ENCODE measurements at places on chromosomes 3 and 15. TPM values are rescaled to one million over a fixed set of nuclear protein-coding genes. Genes with fewer than 3 reads are reported as not detected.

- no peak for DNase-seq
Observed at GRCh38 chr3:167032267-167032876, 347.7 kb downstream of the ZBBX start.

DNA sequence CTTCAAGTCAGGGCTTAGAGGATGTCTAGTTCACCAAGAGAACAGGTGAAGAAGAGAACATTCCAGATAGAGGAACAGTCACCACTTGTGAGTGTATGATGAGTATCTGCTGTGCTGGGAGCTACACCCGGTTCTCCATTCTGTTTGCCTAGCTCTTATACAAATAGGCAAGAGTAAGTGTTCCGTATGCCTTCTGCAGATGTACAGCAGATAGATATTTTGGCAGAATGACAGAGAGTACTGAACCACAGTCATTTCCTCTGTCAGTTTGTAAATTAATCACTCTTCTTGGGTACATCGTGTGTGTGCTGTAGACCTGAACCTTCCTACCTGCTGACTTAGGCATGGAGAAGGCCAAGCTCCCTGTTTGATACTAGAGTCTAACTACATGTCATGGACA, 108.3 kb upstream of the CTDSPL start:
- no peak for DNase-seq

GRCh38 chr3:12662593-12663400, 1.1 kb downstream of the RAF1 start:
- peak; percentile 26 for DNase-seq

DNA sequence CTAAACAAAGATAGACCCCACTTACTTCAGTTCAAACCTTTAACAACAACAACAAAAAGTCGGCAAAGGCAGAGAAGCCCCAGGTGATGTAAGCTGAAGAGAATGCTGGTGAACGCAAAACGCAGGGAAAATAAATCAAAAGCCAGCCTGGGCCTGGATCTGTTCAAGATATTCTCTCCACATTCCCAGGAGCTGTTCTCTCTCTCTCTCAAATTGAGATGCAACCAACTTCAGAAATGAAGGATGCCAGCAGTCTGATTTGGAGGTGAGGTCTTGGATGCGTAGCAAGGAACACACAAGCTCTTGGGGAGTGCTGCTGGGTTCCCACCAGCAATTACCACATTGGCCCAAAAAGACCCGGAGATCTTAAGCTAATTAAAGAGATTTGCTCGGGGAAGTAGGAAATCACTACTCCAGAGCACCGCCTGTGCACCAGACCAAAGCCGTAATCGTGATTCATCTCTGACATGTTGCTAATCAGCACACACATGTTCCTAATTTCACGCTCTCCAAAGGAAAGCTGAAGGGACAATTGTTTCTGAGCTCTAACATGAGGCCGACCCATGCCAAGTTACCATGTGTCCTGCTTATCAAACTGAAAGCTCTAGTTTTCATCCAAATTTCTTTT, 37.1 kb downstream of the IL17RD start:
- DNase-seq, result no peak

- DNase-seq, result no peak
Observed at GRCh38 chr15:88648357-88649214, 9.8 kb downstream of the ISG20 start.

- DNase-seq, result no peak
Observed at GRCh38 chr15:83928878-83929418, 275.0 kb downstream of the ADAMTSL3 start.

GRCh38 chr15:92654662-92655061, 913 bp downstream of the FAM174B start:
- DNase-seq, result no peak

DNA sequence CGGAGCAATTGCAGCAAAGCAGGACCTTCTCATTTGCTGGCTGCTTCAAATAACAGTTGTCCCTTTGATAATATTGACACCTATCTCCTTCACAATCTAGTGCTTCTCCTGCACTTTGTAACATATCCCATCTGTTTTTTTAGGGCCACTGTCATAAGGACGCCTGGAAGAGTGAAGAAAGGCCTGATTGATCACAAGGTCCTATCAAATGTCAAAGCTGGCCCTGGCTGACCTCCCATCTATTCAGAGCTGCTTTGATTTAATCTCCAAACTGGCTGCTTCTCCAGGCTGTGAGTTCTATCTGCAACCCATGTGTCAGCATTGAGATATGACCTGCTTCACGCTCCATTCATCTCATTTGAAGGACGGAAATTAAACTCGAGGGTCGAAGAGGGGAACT, 601.2 kb upstream of the KCNMB2 start:
- no peak for DNase-seq

GRCh38 chr3:127410678-127411077, 122.8 kb upstream of the PRR20G start:
- DNase-seq, result no peak

DNA sequence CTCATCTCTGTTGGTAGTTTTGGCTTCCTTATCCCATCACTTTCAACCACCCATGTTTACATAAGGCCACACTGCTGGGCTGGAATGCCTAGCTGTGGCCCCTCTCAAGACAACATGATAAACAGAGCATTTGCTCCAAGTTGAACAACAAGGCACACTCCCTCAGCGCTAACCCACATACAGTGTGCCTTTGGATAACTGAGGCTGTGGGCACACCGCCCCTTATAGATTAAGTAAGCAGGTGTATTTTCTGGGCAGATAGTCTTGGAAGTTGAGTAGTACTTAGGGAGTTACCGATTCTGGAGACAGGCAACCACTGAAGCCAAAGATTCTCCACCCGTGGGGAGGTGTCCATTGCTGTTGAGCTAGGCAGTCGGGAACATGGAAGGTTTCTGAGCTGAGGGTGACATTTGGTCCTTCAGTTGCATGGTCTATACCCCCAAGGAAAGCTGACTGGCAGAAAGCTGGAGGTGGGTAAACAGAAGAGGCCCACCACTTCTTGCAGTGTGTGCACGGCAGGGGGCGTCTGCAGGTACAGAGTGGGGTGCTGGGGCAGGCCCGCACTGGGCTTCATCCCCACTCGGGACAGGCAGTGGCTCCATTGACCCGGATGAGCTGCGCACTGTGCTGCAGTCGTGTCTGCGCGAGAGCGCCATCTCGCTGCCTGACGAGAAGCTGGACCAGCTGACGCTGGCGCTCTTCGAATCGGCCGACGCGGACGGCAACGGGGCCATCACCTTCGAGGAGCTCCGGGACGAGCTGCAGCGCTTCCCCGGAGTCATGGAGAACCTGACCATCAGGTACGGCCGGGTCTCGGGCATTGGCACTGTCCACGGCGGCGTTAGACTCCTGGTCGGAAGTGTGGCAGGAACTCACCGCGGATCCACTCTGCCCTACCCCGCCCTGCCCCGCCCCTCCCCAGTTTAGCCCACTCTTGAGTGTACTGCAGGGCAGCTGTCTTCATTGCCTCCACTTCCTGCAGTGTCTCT, 16.8 kb downstream of the NOX5 start:
- DNase-seq, result peak; percentile 81

- DNase-seq, result no peak
Observed at GRCh38 chr3:69871868-69872267, 127.7 kb upstream of the SAMMSON start.

- no peak for DNase-seq
Observed at GRCh38 chr3:143314251-143315093, 194.9 kb downstream of the CHST2 start.

DNA sequence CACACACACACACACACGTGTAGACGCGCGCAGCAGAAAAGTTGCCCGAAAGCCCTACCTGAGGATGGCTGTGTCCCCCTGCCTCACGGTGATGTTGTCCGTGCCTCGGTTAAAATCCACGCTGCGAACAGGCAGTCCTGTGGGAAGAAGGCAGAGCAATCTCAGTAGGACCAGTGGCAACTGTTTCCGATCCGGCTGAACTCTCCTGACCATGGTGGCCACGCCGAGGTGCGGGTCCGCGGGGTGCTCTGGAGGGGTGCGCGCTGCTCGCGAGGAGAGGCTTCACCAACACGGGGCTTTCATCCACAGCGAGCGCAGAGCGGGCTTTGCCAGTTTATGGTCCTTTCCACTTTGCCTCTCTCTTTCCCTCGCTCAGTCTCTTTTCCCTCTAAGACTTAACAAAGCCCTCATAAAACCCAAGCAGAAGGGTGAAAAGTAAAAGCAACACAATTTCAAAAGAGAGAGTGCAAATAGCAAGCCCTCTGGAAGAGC, 422 bp downstream of the LSAMP start:
- peak; percentile 30 for DNase-seq

- DNase-seq, result no peak
Observed at GRCh38 chr3:137835096-137835495, 71.0 kb downstream of the SOX14 start.

DNA sequence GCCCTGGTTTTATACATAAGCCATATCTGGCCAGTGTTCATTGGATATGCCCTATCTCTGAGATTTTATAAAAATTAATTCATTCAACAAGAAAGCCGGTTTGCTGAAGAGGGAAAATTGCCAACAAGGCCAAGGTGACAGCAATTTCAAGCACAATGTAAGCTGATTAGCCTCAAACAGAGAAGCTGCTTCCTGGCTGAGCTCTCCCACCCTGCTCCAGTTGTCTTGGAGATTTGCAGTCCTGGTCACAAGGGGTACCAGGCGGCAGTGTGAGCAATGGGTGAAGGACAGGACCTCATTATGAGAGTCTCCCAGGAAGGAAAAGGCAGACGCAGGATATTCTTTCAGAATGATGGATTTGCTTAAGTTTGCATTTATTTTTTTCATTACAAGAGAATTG, 5.4 kb upstream of the THSD4 start:
- no peak for DNase-seq

DNA sequence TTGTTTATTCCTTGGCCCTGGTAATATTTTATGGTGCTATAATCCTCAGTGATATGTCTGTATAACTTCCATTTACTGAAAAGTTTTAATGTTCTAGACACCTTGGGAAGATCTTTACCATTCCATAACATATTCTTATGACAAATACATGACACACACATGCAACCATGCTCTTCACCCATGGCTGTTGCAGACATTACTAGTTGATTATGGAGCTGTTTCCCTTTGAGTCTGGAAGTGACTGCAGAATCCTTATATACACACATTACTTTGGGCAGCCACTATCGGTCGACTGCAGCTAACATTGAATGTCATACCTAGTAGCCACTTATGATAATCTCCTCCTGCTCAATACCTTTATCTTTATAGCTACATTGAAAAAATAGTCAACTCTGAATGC, 243.1 kb upstream of the ADAMTS9 start:
- no peak for DNase-seq

- no peak for DNase-seq
Observed at GRCh38 chr15:65231306-65231705, 20.0 kb upstream of the CILP start.

- no peak for DNase-seq
Observed at GRCh38 chr15:48559285-48559684, 86.2 kb downstream of the FBN1 start.

DNA sequence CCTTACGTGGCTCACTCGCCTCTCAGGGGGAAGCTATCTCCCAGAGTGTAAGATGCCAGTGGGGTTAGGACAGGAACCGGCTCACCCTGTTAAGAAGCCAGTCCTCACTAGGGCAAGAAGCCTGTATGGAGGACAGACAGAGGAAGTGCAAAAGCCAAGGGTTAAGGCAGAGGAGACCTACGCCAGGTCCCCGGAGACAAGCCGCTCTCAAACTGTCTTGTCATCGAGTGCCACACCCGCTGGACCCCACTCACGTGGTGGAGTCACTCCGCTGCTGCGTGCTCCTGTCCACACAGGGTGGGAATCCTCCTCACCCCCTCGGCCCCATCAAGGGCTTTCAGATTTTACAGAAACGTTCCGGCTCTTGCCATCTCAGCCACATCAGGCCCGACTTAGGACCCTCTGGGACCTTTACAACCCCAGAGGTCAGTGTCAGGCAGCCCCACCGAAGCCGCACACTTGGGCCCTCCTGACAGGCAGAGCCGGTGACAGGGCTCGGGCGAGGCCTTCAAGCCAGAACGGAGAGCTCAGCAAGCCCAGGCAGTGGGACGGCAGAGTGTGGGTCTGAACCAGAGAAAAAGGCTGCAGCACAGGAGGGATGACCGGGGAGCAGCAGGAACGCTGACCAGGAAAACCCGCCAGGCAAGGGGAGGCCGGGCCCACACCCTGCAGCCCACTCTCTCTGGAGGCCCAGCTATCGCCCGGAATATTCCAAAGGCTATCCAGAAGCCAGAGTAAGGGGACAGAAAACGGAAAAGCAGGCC, 61.7 kb downstream of the XXYLT1 start:
- DNase-seq, result no peak

DNA sequence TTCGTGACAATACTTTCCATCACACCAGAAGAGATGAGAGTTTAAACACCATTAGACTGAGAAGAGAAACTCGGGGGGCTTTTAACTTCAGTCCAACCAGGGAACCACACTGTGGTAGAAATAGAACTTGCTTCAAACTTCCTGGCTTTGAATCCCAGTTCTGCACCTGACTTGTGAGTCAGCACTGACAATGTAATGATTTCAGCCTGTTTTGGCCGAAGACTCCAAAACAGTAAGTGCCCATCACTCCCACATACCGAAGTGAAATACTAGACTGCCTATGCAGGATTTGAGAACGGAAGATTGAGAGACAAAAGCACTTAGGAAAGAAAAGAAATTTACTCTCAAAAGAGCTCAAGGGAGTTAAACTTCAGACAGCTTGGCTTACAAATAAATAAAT, 27.0 kb downstream of the C2CD4B start:
- DNase-seq, result no peak

DNA sequence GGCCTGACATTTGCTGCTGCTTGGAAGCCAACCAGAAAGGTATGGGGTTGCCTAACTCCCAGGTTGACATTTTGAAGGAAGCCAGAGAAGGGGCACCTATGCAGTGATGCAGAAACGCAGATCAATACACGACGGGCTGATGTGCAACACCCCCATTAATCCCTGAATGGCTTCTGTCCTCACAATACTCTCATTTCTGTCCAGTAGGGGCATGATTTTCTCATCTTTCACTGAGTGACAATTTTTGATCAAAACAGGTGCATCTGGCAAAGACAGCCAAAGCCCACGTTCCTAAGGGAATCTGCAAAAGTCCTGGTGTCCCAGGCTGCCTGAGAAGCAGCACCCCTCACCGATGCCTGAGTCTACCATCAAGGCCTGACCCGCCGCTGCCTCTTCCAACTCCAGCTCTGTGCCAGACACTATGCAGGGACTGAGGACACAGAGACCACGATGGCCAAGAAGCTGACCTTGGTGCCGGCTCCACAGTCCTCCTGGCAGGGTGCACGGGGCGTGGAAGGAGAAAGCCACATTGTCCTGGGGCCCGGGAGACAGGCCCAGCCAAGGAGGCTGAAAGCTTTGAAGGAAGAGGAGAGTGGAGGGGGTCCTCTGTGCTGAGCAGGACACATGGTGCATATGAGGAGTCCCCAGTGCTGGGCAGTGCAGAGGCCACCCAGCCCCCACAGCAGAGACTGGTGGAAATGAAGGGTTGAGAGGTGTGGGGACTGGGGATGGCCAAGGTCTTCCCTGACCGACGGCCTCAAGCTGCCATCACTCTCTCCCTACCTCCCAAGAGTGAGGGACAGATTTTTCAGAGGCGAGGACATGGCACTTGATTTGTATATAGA, 159.6 kb downstream of the NUP210 start:
- DNase-seq, result no peak

GRCh38 chr3:58111513-58112184, 99.1 kb downstream of the DNASE1L3 start:
- DNase-seq, result no peak

PLA2G4D gene
- total RNA-seq, result 0.07 TPM

PRRT3 gene
- 9.2 TPM for total RNA-seq

SPINK8 gene
- total RNA-seq, result not detected

CSNK1G1 gene
- 19.3 TPM for total RNA-seq

ISLR2 gene
- 8.9 TPM for total RNA-seq

RAB11A gene
- total RNA-seq, result 224 TPM

SCN5A gene
- total RNA-seq, result 11.8 TPM

ITGA11 gene
- total RNA-seq, result 0.60 TPM

CACNA2D2 gene
- total RNA-seq, result 22.0 TPM

FMN1 gene
- total RNA-seq, result 3.6 TPM

LRRC31 gene
- not detected for total RNA-seq

TM4SF4 gene
- 2.0 TPM for total RNA-seq

MCF2L2 gene
- 7.3 TPM for total RNA-seq

C15orf61 gene
- 2.9 TPM for total RNA-seq

Measured in WTC11 (cell line).